LoVo (cell line): ENCODE measurements at places on chromosomes 16 and 17.

- DNase-seq = no peak
Measured at GRCh38 chr16:86099326-86099725, 200.4 kb downstream of the IRF8 start.

DNA sequence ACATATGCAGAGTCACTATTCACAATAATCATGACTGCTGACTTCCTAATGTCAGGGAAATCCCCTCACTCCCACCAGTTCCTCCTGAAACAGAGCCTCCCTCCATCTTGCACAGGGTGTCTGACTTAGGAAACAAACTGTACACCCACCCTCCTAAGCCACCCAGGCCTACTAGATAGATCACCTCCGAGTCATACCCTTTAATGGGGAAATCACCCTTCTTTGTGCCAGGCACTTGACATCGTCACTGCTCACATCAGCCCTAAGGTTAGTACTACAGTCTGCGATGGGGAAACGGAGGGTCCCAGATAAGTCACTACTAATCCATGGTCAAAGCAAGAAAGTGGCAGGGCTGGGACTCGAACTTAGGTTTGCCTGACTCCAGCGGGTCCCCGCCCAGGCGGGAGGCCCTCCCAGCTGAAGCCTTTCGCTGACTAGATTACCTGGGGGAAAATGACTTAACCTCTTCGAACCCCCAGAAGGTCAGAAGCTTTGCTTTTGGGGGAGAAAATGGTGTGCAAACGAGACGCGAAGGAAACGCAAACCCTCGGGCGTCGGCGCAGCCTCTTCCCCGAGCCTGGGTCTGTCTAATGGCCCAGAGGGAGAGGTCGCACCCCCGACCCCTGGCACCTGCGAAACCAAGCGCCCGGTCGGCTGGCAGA, 3.4 kb upstream of the MLLT6 start:
- DNase-seq = peak; percentile 30

GRCh38 chr17:35073991-35074627, 10.6 kb upstream of the RFFL start:
- DNase-seq = no peak

DNA sequence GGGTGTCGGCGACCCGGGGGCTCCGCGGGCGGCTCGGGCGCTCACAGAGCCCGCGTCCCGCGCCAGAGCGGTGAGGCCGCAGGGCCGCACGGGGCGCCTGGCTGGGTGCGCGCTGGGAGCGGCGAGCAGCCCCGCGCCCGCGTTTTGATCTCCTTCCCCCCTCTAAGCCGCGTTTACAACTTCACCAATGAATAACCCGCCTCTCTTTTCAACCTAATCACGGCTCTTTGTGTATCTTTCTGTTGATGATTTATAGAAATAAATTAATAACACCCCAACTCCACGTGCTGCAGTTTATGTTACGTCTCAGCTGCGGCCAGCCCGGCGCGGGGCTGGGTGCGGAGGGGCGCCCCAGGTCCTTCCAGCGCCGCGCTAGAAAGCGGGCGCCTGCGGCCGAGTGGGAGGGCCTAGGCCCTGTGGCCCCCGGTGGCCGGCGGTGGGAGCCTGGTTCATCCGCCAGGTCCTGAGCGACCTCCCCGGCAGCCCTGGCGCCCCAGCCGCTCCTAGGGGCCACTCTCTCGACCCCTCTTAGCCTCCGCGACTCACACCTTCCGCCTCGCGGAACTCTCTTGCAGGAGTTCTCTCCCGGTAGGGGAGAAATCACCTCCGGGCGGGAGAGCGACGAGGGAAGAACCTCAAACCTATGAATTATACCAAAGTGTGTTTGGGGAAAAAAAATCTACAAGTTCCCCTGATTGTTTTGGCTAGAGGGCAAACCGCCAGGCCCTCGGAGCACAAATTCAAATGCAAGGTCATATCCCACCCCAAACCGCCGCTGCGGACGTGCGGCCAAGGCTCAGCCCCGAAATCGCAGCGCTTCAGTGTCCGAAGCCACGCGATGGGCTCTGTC, 1.9 kb downstream of the HNF1B start:
- DNase-seq = no peak

GRCh38 chr17:2124391-2124790, 69.5 kb downstream of the HIC1 start:
- no peak for DNase-seq

DNA sequence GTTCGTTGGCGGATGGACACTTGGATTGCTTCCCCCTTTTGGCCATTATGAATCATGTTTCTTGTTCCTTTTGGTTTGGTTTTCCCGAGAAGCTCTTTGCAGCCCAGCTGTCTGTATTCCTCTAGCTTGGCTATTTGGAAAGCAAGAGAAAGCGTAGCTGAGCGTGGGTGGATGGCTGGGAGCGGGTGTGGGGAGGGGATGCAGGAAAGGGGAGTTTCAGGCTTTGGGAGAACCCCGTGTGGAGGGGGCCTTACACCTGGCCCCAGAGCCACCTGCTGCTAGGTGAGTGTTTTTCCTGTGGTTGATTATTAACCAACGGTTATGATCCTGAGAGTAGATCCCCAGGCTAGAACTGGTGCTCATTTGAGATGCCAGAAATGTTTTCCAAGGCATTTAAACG, 103.7 kb downstream of the RAP1GAP2 start:
- DNase-seq = peak; percentile 34

GRCh38 chr16:24036614-24037013, 200.8 kb downstream of the PRKCB start:
- peak; percentile 47 for DNase-seq

DNA sequence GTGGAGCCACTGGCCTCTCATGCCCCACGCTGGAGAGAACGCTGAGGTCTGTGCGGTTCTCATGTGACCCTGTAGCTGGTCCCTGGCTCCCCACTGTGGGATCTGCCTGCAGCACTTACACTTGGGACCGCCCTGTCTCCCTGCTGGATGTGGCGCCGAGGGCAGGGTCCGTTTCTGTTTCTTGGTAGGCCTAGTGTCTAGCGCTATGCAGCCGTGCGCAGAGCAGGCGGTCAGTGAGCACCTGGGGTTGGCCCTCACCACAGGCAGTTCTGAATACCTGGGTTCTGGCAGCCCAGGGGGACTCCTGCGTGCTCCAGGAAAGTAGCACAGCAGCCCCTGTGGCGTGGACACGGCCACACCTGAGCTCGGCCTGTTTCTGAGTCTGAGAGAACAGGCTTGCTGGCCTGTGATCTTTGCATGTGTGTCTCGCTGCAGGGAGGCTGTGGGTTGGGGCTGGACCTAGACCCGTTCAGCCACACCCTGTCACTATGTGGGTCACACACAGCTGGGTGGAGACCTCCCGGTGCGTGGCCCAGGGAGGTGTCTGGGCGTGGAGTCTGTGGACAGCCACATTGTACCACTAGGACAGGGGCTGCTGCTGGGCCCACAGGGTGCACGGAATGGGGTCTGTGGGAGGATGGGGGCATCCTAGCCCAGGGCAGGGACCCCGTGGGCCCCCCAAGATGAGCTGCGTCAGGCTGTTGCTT, 2.8 kb downstream of the CAPN15 start:
- no peak for DNase-seq

DNA sequence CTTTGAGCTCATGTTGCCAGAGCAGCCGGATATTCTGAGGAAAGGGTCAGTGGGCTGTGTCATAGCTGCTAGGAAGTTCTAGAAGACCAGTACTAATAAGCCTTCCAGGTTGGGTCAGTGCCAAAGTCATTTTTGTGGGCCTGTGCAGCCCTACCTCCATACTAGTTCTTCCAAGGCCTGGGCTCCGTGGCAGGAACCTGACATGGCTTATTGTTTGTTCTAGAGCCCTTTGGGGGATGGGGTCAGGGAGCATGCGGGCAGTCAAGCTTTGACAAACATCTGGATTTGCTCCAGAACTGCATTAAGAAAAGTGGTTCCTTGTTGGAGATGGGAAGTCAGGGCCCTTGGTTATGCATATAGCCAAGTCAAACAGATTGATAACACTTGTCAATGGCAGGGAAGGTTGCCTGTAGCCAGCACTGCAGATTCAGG, 7.6 kb downstream of the ALKBH5 start:
- DNase-seq = no peak
